ENCODE measurements at places on chromosomes 7 and 10.

GRCh38 chr10:91579329-91579985, 53.4 kb downstream of the PPP1R3C start:
- peak; percentile 50 for DNase-seq

DNA sequence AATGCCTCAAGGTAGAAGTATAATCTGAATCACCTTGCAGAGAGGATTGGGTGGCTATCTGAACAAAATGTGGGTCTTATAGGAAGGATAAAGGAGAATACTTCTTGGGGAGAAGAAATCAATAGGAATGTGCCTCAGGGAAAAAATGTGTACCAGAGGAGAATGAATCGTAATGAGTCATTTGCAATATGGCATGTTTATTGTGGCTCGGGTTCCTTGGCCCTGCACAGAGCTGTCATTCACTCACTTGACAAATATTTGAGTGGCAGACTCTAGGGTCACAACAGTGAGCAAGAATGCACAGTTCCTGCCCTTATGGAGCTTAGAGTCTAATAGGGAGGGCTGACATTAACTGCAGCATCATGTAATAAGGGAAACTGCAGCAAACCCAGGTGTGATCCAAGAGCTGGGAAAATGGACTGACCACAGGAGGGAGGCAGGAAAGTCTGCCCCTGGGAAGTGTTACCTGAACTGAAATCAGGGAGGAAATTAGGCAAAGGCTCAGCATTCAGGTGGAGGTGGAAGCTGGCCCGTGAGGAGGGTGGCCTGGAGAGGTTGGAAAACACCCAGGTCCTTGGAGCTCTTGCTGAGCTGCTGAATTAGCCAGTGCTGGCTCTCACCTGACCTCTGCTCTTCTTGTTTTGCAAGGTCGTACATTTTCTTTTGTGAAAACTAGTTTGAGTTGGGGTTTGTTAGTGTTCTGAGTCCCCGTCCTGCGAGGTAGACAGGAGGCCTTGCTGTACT, 203.9 kb downstream of the FRMD4A start:
- peak; percentile 27 for DNase-seq

DNA sequence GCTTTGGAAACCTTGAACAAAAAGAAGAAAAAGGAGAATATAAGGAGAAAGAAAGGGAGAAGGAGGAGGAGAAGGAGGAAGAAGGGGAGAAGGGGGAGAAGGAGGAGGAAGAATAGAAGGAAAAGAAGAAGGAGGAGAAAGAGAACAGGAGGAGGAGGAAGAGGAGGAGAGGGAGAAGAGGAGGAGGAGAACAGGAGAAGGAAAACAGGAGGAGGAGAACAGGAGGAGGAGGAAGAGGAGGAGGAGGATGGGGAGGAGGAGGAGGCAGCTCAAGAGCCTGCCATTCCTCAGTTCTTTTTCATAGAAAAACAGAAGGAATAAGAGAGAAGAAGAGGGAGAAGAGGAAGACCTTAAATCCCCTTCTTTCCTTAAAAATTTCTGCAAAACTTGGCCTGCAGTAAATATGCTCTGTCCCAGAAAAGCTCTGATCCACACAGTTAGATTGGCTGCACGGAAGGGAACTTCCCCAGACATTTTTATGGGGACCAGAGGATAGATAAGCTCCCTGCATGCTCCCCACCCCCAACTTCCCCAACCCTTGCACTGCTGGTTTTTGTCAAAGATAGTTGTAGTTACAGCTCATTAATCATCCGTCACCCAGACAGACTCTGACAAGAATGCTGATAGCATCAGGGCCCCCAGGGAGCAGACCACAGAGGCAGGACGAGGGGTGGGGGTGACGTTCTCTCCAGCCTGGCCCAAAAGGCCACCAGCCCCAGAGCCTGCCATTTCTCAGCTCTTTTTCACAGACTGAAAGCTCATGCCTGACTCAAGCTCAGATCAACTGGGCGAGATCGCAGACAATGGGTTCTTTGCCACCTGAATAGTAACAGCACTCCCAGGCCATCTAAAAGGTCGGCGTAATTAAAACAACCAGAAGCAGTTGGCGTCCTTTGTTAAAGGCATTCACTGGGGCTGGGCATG, 34.5 kb upstream of the LYZL1 start:
- peak; percentile 55 for DNase-seq

DNA sequence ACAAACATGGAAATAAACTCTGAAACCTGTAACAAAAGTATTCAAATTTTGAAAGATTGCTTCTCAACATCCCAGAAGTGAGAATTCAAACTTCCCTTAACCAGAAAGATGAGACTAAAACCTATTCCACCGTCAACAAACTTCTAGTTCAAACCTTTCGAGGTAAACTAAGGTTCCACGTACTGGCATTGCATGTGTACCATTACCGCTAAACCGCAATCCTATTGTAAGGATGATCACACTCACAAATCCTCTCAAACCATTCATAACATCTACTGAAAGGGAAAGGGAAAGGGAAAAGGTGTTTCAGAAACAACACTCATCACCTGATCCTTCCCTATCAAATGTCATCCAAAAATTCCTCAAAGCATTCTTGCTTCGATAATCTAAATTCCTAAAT, 3.1 kb downstream of the SMURF1 start:
- DNase-seq: no peak

DNA sequence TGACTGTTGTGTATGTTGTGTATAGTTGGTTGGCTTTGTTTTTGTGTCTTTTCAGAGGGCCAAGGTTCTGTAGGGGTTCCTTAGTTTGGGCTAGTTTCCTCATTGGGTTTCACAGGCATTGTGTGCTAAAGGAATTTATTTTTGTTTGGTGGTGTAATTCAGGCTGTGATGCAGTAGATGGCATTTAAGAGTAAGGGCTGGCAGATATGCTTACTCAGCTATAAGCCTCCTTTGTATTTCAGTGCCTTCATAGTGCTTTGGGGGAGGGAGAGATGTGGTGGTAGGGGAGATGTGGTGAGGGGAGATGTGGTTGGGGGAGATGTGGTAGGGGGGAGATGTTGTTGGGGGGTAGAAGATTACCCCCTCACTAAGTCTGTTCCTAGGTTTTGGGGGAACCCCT, 91.7 kb downstream of the SLC25A40 start:
- DNase-seq: peak; percentile 21

DNA sequence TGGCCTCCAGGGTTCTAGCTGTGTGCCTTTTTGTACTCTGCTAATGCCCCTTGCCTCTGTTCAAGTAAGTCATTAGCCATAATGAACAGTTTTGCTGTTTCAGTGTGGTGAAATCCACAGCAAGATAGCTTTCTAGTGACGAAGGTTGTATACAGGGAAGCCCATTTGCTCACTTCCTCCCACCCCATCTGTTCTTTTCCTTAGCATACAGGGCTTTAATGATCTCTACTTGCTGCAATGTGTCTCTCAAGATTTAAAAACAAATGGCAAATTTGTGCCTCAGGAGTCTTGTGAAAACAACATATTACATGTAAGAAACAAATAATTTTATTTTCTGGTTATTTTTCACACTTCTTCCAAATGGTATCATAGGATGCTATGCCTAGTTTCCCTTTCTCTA, 243.2 kb downstream of the CDK14 start:
- no peak for DNase-seq

DNA sequence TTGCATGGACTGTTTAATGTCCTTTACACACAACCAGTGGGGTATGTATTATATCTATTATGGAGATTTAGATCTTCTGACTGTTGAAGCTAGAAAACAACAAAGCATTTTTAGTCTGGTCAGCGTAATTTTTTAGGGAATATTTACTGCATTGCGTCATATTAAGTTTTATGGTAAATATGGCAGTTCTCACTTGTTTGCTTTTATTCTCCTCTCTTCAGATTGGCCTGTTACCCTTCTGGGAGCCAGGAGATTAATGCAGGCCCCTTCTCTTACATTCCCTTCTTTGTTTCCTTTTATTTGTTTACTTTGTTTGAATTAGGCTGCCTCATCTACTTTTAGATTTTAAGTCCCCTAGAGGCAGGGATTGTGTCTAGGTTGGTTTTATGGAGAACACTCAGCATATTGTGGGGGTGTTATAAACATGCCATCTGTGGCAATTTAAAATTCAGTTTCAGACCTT, 13.8 kb downstream of the UBE2D1 start:
- no peak for DNase-seq

DNA sequence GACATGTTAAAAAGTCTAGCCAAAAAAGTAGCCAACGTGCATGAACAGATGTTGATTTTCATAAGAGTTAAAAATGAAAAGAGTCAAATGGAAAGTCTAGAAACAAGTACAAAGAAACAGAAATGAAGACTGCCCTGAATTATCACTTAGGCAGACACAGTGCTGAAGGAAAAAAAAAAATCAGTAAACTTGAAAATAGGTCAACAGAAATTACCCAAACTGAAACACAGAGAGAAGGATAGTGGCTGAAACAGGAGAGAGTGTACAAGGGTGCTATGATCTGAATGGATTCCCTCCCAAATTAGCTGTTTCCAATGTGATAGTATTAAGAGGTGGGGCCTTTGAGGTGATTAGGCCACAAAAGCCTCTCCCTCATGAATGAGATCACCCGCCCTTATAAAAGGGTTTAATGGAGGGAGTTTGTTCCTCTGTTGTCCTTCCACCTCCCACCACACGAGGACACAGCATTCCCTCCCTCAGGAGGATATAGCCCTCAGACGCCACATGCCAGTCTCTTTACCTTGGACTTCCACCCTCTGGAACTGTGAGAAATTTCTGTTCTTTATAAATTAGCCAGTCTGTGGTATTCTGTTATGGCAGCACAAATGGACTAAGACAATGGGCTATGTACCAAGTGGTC, 249.7 kb downstream of the AHR start:
- no peak for DNase-seq

- peak; percentile 99 for DNase-seq
These were observed 1.8 kb downstream of the AP4M1 start for GRCh38 chr7:100102950-100103840.

GRCh38 chr7:67463316-67463715, 466.7 kb downstream of the TYW1 start:
- no peak for DNase-seq

DNA sequence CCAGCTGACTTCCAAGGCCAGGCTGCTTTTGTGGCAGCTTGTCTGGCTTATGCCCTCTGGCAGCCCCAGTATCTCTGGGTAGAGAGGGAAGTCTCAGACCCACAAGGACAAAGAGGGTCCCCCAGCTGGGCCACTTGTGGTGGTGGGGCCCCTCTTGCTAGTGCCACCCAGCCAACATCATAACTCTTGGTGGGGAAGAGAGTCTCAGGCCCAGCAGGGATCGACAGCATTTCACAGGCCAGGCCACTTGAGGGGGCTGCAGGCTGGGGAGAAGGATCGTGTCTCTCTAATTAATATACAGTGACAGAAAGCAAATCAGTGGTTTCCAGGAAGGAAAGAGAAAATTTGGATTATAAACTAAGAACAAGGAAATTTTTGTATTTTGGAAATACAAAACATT, 76.0 kb downstream of the TYW1B start:
- DNase-seq: no peak

DNA sequence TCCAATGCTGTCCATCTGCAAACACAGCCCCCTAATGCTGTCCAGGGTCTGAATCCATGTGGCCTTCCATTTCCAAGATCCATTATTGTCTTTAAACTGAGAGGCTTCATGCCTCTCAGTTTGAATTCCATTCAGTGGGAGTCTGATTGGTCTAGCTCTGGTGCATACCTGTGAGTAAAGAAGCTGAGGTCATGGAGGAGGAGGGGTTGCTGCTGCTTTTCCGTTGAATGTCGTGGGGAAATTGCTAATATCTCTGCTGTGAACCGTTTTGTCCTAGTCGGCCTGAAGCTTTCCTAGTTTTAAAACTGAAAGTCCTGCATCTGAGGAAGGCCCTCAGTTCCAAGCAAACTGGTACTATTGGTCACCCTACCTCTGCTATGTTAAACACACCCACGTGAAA, 17.7 kb downstream of the SH2D4B start:
- DNase-seq: no peak

DNA sequence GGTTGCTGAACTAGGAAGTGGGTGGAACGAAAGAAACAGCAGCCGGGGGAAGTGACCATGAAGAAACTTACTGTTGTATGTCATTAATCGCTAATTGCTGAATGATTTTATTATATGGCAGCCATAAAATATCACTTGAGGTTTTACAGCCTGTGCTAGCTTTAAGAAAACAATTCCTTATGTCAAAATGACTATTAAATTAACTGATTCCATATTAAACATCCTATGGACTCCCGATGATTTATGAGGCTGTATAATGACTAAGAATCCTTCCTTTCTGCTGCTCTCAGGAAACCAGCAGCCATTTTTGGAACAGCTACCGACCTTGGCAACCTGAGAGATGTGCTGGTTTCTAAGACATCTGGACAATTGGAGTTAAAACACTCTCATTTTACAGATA, 421.9 kb downstream of the SORCS3 start:
- no peak for DNase-seq

GRCh38 chr7:108818742-108819141, 249.1 kb downstream of the DNAJB9 start:
- no peak for DNase-seq

- DNase-seq: no peak
These were observed 216.9 kb downstream of the SORCS1 start for GRCh38 chr10:106947643-106948042.

GRCh38 chr10:97165499-97165898, 20.3 kb downstream of the SLIT1 start:
- no peak for DNase-seq

DNA sequence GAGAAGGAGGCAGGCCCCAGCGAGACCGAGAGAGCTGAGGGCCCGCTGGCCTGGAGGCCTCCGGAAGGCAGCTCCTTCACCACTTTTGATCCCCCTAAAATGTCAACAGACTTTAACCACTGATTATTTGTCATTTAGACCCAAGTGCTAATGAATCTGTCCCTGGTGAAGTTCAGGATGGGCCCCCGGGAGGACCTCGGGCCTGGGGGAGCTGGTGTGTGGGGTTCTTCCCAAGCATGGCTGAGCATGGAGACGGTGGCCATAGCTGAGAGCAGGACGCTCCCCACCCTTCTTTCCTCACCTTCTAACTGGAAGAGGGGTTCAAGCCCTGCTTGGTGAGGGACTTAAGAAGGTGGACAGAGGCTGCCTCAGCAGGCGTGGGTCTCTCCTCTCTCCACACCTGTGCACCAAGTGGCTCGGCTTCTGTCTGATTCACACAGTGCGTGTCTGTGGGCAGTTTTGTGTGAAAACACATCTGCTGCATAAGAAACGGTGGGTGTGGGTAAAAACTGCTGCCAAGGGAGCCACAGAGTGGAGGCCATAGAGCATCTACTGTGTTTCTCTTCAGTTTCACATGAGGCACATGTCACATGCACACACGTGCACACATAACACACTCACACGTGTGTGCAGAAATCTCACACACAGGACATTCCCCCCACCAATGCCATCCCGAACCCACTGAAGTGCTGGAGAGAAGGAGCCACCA, 53.5 kb upstream of the VIPR2 start:
- no peak for DNase-seq

DNA sequence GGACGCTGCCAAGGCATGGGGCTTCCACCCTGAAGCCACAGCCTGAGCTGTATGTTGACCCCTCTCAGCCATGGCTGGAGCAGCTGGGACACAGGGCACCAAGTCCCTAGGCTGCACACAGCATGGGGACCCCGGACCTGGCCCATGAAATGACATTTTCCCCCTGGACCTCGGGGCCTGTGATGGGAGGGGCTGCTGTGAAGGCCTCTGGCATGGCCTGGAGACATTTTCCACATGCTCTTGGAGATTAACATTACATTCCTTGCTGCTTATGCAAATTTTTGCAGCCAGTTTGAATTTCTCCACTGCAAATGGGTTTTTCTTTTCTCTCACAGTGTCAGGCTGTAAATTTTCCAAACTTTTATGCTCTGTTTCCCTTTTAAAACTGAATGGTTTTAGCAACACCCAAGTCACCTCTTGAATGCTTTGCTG, 463.6 kb downstream of the ZWINT start:
- no peak for DNase-seq

GRCh38 chr7:88233828-88234227, 14.0 kb upstream of the SRI start:
- DNase-seq: no peak
